Stimulated activated naive CD4-positive, alpha-beta T cell (primary cell): ENCODE measurements at places on chromosomes 7 and 10.

DNA sequence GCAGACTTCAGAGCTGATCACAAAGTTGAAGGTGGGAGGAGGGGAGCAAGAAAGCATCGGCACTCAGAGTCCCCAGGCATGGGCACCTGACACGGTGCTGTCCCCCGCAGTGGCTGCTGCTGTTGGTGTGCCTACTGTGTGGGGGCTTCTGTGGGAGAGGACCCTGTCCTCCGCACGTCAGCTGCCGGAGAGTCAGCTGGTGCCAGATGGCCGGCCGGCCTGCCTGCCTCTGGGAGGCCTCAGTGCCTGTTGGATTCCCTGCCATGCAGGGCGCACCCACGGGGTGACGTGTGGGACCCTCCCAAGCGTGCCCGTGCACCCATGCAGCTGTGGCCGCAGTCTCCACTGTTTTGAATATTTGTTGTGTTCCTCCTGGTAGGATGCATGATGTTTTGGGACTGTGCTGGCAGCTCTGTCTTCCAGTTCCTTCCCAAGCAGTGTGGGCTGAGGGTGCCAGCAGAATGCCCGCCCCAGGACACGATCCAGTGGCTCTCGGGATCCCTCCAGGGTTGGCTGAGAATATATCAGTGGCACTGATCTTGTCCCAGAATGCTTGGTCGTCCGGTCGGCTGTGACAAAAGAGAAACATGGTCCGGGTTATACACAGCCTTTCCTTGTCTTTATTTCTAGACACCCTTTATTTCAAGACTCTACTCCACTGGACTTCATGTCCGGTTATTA lies 185.6 kb downstream of the MGMT start:
- no peak for DNase-seq

GRCh38 chr7:1931256-1931950 lies 261.3 kb downstream of the ELFN1 start:
- DNase-seq: no peak

- no peak for DNase-seq
Measured at GRCh38 chr10:86141896-86142295, 224.7 kb downstream of the GRID1 start.

DNA sequence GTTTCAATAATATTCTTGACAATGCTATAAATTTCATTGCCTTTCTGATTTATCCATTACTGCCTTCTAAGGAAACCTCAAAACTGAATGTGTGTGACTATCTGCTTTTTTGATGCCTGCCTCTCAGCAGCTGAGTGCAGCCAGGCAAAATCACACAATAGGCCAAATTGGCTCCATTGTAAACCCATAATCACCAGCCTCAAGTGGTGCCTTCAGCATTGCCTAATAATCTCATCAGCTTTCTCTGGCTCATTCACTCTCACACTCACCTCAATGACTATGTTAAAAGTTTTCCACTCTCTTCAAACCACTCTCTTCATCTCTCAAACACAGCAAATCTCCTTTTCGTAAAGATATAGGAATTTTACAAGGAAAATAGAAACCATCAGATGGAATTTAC lies 182.5 kb upstream of the COL1A2 start:
- DNase-seq: no peak

DNA sequence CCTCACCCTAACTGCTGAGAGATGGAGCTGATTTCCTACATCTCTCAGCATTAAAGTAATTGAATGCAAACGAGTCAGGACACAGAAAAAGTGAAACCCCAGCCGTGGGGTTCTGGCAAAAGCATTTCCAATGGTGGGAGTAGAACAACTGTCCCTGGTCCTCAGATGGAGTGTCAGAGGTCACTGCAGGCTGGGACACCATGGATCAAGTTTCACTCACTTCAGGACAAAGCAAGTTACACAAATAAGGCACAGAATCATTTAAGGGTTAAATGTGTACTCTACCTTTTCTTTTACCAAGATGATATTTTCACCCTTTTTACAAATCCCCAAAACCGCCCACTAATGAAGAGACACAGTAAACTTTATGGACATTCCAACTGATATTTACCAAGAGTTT lies 607.8 kb downstream of the PARD3 start:
- no peak for DNase-seq

- no peak for DNase-seq
Measured at GRCh38 chr10:21531164-21531563, 2.9 kb upstream of the MLLT10 start.

- no peak for DNase-seq
Measured at GRCh38 chr10:78777466-78777865, 291.3 kb upstream of the ZMIZ1 start.

DNA sequence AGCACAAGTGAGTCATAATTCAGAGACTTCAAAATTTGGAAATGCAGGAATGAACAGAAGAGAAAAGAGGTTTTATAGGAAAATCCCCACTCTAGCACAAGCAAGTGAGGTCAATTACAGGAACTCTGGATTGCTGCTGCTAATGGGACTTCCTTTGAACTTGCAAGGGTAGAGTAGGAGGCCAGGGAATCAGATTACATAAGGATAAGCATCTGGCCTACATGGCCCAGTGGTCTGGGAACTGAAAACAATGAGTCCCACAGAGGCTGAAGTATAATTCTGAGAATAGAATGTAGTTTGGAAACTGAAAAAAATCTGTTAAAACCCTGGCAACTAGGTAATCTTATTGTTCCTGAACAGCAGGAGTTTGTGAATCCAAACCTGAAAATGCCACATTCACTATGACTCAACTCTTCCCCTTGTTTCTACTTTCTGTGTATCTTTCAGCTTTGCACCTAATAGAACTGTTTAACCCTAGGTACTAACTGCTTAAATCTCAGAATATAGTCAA lies 66.5 kb downstream of the CTNNA3 start:
- no peak for DNase-seq

DNA sequence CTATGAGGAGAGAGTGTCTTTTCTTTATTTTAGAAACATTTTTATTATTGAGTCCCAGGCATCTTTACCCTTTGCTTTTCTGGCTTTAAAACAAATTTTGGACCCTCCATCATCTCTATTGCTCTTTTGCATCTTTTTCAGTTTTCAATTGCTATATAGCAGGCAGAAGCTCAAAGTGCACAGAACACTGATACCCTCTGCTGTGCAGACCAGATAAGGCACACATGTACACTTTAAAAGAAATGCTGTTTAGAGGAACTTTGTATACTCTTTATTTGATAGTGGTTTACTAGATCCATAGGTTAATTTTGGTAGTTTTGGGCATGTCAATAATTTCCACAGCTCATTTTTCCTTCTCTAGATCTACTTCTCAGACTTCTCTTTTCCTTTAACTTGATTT lies 324.2 kb downstream of the SH2D4B start:
- DNase-seq: no peak

DNA sequence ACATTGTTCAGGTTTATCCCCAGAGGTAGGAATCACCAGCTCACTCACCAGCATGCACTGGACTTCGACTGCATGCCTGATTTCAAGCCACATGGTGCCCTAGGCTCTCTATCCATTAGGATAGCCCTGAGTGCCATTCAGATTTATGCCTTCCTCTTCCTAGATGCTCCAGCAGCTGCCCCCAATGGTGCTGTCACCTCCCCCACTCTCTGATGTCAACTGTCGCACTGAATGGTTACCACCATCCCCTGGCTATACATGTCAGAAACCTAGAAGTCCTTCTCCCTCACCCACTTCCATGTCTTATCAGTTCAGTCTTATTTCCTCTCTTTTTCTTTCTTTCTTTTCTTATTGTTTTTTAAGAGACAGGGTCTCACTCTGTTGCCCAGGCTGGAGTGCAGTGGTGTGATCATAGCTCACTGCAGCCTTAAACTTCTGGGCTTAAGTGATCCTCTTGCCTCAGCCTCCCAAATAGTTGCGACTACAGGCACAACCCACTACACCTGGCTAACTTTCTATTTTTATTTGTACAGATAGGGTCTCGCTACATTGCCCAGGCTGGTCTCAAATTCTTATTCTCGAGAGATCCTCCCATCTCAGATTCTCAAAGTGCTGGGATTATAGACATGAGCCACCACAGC lies 2.9 kb downstream of the SFXN4 start:
- no peak for DNase-seq

DNA sequence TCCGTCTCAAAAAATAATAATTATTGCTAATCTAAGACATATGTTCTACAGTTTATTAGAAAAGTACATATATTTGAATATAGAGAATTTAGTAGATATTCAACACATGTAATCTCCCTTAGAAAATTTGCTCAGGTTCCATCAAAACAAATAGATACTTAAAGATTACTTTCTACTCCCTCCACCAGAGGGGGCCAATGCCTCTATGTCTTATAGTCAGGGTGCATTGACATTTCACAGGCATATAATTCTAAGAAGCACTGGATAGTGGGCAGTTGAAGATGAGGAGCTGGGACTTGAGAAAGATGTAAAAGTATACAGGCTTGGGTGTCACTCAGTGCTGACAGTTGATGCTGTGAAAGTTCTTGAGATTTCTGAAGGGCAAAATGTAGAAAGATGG lies 301.6 kb upstream of the HPS1 start:
- DNase-seq: no peak

- no peak for DNase-seq
Measured at GRCh38 chr10:99975942-99976809, 33.6 kb downstream of the DNMBP start.

- DNase-seq: no peak
Measured at GRCh38 chr7:31892099-31892829, 177.9 kb downstream of the PDE1C start.

GRCh38 chr10:80542652-80543318 lies 5.1 kb downstream of the SH2D4B start:
- no peak for DNase-seq

DNA sequence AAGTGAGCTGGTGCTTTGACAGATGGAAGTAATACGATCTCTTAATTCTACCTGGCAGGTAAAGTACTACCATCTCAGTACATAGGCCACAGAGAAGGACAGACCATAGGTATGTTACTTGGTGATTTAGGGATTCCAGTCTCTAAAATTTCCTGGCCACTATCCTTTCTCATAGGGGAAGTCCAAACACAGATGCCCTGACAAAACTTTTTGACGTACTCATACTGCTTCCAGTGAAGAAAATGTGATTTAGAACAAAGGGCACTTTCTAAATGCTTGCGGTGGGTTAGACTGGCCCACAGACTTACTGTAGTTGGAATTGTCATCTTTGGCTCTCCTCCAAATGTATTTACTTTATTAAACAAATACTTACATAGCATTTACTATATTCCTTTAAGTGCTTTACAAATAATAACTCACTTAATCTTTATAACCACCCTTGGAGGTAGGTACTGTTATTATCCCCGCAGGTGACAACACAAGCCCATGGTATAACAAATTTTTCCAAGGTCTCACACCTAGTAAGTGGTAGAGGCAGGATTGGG lies 3.0 kb downstream of the PI4K2A start:
- DNase-seq: no peak

DNA sequence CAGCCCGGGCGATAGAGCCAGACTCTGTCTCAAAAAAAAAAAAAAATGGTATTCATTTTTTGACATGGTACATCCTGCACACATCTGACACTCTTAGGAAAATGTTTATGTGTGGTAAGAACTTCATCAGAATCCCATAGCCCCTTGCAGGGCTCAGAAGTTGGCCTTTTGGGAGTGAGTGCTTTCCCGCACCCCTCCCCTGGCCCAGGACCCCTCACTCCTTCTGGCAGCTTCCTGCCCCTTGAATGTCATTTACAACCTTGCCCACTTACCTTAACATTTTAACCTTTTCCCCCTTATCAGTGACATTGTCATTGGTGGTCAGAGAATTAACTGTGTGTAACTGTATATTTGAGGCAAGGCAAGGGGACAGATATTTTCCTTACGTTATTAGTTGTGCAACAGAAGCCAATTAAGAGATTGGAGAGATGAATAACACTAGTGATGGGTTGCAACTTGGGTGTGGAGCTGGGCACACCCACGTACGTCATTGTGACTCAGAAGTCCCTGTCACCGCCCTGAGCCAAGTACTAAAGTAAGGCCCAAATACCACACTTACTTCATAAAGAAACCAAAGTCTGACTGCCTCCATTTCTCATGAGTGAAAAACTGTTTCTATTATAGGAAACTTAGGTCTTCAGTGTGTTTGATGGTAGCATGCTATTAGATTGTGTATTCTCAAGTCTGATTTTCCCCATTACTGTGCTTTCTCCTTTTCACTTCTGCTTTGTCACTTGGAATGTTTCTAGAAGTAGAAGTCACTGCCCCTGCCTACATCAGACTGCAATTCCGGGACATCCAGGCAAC lies 31.6 kb downstream of the OGDH start:
- peak; percentile 67 for DNase-seq

GRCh38 chr7:135879233-135879632 lies 97.9 kb downstream of the MTPN start:
- DNase-seq: no peak

GRCh38 chr7:3206771-3207191 lies 94.3 kb upstream of the SDK1 start:
- DNase-seq: no peak

DNA sequence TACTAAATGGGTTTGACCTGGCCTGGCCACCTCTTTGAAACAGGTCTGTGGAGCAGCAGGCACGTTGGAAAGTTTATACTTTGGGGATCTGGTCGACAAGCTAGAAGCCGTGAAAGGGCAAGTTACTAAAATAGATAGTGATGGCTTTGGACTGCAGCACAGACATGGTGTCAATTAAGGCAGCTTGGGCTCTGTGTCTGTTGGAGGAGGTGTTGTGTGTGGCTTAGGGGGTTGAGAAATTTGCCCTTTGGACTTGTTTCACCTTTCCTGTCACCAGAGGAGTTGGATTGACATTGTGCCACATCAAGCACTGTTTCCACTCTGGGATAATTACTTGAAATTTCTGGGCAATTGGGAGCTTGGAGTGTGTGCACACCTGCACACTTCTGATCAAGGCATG lies 251.8 kb upstream of the MKI67 start:
- DNase-seq: no peak

- no peak for DNase-seq
Measured at GRCh38 chr10:105857268-105858264, 1216.5 kb downstream of the SORCS3 start.

GRCh38 chr7:156004265-156005201 lies 192.3 kb upstream of the SHH start:
- no peak for DNase-seq
